ENCODE measurements at places on chromosomes 4 and X.

DNA sequence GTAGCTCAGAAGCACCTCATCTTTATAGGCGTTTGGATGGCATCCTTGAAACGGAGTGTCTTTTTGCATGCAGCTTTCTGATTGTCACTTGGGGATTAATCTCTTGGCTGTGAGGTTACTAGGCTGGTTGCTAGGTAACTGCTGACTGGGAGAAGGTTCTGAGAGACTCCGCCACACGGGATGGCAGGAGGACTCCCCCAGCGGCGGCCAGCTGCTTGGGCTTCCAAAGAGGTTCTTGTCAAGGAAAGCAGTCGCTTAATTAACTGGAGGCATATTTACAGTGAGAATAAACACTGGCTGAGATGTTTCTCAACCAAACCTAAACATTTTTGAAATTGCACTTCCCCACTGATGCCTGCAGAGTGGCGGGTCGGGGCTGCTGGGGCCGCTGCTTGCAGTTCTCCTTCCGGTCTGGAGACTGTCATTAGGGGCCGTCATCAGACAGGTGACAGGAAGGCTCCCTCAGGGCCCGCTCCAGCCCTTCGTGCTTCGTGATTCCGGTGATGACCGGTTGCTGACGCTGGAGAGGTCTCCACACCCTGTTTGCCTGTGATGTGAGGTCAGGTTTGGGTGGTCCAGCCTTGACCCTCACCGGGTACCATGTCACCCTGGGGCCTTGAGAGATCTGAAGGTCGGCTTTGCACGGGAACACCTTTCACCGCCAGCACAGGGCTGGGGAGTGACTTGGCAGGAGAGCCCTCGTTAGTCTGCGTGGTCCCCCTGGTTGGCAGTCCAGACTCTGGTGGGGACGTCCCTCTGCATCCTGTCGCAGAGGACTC is 9.1 kb downstream of the NSG1 start:
- DNase-seq, result peak; percentile 19

- DNase-seq, result no peak
Observed at GRCh38 chr4:95325665-95326064, 223.1 kb downstream of the UNC5C start.

DNA sequence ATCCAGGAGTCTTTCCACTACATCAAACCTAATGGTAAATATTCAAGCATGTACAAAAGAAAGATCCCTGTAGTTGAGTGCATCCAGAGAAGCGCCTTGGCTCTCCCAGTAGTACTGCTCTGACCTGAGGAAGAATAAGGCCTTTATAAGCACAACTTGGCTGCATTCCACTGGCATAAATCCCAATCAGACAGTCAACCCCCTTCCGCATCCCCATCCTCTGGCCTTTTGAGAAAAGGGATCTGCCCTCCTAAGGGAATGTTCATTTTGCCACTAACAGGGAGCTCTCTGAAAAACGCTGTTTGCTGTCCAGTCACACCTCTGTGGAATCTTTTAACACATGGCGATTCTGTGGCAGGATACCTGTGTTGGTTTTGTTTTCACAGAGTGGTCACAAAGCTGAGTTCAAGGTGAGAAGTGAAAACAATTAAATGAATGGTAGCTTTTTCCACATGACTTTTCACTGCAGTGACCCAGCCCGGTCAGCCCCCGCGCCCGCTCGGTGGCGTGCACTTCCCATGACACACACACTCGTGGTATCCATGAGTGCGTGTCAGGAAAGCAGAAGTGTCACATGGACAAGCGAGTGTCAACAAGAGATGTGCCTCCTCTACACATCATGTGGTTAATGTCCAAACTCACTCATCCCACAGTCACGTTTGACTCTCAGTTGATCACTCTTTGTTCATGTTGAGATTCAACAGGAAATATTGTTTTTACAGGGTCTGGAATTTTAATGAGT is 112.2 kb upstream of the ENPP6 start:
- no peak for DNase-seq

DNA sequence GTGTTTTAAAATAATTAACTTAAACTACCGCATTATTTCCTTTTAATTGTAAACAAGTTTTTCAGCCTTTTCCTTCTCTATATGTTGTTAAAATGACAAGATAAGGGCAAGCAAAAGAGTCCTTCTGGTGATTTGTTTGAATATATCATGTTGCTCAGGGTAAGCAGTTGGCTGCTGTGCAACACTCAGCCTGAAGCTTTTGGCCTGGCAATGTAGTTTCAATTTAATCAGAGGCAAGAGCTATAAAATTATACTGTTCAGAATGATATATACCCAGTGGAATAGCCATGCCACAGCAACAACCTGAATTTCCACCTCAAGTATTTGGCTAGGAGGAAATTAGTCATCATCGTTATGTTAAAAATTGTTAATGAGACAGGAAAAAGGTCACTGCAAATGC is 53.4 kb downstream of the GRXCR1 start:
- no peak for DNase-seq

DNA sequence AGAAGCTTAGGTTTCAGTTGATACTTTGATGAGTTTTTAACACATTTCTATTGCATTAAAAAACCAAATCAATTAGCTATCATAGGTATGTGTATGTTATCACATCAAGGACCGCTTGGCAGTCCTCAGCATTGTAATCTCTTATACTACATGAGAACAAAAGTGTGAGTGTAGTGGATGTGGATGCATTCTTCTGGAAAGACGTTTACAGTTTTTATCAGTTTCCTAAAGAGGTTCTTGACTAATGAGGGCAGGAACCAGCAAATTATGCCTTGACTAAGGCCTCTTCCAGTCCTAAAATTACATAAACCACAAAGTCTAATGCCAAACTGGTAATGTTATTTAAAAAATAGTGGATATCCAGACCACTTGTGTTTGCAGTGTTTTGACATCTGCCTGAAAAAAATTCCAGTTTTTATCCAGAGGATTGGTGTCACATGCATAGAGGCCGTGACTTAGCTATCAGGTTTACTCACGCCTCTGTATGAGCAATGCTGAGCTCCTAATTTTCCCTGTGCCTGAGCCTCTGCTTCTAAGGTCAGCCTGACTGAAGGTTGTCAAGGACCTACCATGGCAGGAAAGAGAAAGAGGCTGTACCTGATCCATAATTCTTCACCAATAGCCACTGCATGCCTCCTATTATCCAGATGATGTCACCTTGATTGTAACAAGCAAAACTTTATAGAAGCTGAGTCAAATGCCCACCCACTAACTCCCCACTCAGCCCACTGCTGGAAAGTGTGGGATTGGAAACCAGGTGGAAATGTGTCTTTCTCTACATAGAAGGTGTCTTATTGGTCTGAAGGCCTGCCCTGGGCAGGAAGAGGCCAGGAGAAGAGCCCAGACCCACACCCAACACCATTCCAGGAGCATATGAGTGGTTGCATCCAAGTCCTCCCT is 68.7 kb downstream of the ENPP6 start:
- no peak for DNase-seq

GRCh38 chrX:129731228-129731627 is 7.6 kb upstream of the XPNPEP2 start:
- DNase-seq, result no peak

DNA sequence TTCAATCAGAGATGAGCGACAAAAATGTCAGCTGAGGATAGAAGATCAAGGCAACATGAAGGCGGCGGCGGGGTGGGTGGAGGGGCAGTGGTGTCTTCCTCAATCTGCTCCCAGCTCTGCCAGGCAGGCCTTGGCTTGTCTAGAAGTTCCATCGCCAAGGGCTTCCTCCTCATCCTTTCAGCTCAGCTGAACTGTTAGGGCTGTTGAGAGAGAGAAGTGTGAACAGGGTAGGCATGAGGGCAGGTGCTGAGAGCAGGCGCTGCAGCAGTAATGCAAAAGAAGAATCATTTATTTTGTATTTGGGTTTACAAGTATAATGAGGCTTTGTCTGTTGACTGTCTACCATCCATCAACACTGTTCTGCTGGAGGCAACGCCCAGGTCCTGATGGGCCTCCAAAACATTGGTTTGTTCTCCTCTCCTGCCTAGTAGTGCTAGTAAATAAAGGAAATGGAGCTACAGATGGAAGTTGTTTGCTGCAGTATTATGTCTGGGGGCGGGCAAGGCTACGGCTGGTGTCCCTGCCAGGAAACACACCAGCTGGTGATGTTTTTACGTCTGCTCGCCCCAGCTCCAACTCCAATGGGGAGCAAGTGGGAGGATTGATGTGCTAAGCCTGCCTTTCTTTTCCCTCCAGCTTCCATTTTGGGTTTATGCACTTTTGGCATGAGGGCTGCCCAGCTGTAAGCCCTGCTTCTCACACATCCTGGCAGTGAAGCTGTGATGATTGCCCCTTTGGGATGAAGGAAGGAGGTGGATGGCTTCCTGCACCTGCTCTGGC is 139.4 kb upstream of the BOD1L1 start:
- DNase-seq, result no peak

- DNase-seq, result no peak
Observed at GRCh38 chr4:152992027-152992426, 55.9 kb downstream of the FHDC1 start.

Measured in iris pigment epithelial cell (primary cell).